Tibial artery (tissue), 4 donors: ENCODE measurements at places on chromosomes 4 and X.

DNA sequence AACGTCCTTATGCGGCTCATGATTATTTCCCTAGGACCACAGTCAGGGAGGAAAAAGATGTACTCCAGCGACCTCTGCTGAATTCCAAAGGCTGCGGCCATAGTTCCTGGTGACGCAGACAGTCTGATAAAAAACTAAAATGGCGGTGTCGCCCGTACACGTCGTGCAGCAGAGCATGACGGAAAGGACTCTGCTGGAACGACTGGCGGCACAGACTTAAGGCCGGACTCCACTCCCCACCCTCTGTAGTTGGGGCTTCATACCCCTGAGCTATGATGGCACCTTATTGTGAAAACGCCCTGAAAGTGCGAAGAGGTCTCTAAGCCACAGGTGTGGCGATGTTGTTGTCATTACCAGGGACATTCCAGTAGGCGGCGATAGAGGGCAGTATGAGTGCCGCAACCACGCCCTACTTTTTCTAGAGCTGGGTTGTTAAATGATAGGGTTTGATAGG is 90.0 kb upstream of the EDA2R start:
- peak; percentile 22 for DNase-seq

DNA sequence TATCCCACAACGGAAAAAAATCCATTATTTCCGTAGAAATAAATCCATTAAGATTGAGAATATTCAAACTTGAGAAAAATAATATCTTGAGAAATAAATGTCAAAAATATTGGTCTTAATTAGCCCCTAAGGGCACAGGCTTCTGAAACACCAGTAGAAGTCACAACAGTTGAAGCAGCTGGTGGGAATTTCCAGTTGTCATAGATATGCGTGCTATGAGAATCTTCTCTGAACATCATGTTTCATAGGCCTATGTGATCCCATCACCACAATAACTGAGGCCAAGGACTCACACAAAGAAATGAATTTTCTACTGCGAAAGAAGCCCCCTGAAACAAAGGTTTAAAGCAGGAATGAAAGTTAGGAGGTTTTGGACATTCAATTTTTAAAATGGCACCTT is 292.0 kb downstream of the DTHD1 start:
- DNase-seq: no peak

DNA sequence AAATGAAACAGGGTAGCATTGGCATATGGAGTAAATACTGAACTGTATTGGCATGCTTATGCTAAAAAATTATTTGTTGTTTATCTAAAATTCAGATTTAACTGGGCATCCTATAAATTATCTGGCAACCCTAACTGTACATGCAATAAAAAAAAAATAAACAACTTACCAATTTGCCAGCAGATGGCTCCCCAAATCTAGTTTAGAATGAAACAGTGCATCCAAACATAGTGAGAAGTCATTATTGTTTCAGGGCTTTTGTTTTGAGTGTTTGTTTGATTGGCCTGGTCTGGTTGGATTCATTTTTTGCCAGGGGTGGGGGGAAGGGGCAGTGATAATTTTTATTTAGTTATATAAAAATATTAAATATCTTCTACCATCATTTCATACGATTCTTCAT is 12.8 kb upstream of the NSUN7 start:
- no peak for DNase-seq

GRCh38 chrX:106363214-106363613 is 195.1 kb downstream of the PWWP3B start:
- DNase-seq: no peak

GRCh38 chr4:104941661-104942062 is 205.0 kb upstream of the TET2 start:
- no peak for DNase-seq

DNA sequence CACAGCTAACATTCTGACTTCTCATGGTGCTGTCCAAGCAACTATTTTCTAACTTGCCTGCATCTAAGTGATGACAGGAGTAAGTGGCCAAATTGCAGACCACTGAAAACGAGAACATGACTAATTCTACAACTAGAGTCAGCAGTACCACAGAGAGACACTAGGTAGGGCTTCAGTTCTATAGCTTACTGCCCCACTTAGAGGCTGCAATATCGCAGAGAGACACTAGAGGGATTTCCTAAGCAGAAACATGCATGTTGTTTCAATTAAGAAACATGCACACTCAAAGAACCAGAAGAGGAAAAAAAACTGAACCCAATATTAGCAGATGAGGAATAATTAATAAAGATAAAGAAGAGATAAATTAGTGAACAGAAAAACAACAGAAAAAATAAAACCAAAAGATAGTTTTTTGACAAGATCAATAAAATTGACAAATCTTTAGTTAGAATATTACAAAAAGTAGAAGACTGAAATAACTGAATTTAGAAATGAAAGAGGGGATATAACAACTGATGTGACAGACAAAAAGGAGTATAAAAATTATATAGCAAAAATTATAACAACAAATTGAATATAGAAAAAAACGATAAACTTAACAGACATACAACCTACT is 100.8 kb downstream of the SPIN4 start:
- no peak for DNase-seq

DNA sequence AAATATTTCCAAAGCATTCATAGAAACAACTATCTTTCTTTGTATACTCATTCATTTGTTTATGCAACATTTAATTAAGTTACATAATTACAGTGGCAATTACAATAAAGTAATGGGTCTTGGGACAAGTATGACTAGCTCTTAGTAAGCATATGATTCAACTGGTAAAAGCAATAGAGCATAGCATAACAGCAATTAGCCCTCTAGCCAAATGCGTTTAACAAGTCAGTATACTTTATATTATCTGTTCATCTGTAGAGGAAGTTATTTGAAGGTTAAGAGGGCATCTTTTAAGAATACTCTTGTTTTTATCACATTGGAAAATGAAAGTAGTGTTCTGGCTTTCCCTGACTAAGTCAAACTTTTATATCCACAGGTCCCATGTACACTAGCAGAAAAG is 198.1 kb upstream of the UGT8 start:
- DNase-seq: no peak

- no peak for DNase-seq
Observed at GRCh38 chr4:101835121-101835904, 44.8 kb downstream of the BANK1 start.

- DNase-seq: no peak
Observed at GRCh38 chr4:109748114-109748513, 18.2 kb upstream of the PLA2G12A start.
